ENCODE measurements at places on chromosomes 6 and 20.

DNA sequence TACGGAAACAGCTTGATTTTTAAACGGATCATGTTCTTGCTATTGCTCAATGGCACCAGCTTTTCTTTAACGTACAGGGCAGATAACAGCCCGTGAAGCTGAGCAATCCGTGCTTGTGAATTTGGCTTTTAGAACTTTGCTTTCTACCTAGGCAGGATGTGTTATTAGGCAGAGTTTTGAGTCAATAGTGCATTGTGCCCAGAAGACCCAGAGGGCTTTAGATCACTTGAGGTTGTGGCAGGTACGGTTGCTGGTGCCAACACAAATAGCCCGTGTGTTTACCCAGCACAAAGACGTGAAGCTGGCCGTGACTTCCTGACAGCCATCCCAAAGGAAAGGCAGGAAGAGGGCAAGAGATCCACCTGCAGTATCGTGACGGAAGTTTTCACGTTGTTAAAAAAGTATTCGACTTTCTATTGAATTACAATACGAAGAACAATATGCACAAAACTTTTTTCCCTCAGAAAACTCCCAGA lies 117.4 kb upstream of the FRMD1 start:
- DNase-seq = no peak

DNA sequence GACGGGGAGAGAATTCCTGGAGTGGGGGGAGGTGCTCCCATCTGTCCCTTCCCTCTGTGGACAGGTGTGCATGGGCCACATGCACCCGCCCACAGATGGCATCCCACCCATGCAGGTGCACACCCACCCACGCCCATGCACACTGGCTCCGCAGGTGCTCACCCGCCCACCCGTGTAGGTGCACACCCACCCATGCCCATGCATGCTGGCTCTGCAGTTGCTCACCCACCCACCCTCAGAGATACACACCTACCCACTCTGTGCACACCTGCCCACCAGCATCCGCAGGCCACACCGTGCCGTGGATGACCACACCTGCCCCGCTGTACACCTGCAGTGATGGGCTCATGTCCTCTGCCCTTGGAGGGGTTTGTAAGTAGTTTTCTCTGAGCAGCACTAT lies 132.0 kb downstream of the PHACTR3 start:
- DNase-seq = no peak

DNA sequence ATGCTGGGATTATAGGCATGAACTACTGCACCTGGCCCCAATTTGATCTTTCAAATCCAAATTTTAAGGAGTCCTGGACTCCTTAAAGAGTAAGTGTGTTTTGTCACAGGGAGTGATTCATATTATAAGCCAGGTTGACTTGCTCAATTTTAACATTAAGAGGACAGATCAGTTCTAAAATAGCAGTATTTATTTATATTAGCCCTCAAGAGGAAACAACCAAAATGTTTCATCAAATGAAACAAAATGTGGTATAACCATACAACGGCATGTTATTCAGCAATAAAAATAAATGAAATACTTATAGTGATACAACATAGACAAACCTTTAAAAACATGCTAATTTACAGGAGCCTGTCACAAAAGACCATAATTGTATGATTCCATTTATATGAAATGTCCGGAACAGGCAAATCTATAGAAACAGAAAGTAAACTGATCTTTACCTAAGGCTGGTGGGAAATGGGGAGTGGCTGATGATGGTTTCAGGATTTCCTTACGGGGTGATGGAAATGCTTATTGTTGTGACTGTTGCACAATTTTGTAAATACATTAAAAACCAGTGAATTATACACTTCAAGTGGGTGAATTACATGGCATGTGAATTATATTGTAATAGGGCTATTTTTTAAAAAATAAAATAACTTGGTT lies 637.4 kb downstream of the MMUT start:
- peak; percentile 45 for DNase-seq

DNA sequence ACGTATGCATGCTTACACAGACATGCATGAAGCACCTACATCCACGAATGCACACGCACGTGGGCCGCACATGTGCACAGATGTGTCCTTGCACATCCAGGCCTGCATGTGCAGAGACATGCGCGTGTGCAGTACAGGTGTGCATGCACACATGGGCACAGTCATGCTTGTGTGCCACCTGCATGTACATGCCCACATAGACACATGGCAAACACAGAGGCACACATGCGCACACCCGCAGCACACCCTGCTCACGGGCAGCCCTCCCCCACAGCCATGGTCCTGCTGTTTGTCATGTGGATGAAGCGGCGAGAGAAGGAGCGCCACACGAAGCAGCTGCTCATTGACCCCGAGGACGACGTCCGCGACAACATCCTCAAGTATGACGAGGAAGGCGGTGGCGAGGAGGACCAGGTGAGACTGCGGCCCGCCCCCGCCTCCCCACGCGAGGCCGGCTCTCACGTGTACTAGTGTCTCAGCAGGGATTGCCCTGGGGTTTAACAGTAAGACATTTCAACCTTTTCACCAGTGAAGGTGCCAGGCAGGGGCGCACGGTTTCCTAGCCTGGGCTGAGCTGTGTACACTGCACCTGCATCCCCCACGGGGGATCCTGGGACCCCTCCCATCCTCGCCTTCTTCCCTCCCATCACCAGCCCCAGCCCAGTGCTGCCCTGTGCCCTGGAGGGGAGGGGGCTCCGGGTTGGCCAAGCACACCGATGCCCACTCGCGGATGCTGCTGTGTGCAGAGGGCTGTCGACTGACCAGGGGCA lies 132.8 kb downstream of the TAF4 start:
- DNase-seq = no peak

DNA sequence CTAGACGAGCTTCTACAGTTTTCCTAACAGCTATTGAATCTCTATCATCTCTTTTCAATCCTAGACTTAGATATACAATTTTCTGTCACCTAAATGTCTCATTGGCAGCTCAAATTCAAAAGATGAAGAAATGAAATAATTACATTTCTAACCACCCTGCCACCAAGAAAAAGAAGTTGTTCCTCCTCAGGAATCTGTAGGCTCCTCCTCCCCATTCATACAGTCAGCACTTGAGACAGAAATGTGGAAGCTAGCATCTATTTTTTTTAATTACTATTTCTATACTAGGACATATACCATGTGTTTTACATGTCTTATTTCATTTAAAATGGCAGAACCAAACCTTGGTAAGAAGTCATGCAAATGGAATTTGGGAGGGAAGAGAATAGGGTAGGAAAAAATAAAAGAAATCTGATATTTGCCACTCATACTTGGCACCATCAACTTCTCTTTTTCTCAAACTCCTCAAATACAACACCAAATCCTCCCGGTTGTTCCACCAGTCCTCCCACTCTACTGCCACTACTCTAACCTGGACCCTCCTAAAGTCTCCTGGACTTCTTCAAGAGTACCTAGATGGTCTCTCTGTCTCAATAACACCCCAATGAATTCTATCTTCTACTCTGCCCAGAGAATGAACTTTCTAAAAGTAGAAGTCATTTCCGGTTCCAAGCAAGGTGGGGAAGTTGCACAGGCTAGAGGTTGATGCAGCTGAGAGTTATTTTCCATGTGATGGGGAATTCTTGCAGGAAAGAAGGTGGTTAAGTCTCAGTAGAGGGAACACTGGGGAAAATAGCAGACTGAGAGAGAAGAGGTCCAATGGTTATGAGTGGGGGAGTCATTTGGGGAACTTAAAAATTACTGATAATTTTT lies 54.1 kb downstream of the ATXN1 start:
- no peak for DNase-seq

DNA sequence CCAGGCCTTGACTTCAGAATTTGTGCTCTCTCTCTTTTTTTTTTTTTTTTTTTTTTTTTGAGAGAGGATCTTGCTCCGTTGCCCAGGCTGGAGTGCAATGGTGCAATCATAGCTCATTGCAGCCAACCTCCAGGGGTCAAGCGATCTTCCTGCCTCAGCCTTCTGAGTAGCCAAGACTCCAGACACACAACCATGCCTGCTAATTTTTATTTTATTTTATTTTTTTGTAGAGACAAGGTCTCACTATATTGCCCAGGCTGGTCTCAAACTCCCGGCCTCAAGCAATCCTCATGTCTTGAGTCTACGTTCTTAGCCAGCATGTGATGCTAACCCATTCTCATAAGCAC lies 19.4 kb downstream of the TGM2 start:
- no peak for DNase-seq

DNA sequence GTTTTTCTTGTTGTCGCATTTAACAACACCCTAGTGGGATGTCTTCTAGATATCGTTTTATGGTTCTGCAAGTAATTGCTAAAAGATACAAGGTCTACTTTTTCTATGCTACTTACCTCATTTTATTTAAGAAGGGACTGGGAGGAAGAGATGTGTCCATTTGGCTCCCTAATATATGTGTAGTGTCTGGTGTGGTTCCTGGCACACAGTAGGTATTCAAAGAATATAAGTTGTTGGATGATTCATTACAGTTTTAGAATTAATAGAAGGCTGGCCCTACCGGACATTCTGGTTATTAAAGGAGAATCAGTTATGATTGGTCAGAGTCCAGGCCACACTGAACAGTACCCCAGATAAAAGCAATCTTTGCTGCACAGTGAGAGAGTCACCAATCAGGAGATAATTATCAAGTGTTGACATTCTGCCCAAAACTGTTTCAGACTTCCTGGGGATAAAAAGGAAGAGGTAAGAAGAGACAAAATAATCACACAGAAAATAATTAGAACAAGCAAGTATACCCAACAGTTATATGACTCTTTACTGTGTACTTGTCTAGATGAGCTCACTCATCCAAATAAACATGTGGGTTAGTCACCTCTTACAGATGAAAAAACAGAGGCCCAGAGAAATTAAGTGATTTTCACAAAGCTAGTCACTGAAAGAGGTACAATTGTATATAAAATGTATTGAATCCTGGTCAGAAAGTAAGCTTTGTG lies 7.0 kb downstream of the TMEM244 start:
- DNase-seq = peak; percentile 33

- DNase-seq = no peak
Measured at GRCh38 chr20:32518593-32519380, 66.3 kb downstream of the NOL4L start.

DNA sequence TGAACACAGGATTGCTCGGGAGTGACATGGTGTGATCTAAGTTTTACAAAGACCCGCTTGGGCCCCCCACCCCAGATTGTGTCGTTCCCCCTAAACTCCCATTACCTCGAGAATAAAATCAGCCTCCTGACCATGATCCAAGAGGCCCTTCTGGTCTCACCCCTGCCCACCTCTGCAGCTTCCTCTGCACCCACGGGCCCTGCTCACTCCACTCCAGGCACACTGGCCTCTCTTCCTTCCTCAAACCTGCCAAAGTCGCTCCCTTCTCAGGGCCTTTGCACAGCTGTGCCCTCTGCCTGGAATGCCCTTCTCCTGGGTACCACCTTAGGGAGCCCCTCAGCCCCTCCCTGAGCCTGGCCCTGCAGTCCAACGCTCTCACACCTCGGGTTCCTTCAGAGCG lies 17.9 kb downstream of the TGM2 start:
- no peak for DNase-seq

DNA sequence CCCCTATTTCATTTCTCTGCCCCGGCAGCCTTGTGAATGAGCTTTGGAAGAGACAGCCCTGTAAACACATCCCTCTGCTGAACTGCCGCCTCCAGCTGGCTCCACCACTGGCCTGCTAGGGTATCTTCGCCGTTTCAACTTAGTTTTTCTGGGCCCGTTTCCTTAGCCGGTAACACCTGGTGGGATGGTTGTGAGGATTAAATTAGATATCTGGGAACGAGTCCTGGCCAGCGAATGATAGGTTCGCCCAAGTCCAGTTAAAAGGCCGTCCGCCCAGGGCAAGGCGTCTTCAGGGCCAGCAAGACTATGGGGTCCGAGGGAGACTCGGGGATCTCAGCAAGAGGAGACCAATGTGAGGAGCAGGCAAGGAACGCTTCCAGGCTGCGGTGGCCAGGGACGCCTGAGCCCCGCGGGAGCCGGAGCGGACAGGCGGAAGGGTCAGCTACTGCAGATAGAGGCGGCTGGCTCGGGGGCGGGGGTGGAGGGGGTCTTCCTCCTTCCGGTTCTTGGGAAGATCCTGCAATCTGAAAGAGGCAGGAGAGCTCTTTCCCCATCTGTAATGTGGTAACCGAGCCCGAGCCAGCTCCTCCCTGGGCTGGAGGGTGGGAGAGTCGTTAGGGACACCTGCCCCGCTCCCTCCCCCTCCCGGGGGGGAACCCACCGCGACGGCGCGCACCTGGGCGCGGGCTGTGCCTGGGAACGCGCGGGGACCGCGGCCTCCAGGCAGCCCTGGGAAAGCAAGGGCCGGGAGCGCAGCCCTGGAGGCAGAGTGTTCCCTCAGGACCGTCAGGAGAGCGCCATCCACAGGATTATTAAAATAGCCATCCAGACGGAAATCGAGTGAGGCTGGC lies 4.5 kb upstream of the PTCRA start:
- DNase-seq = no peak

DNA sequence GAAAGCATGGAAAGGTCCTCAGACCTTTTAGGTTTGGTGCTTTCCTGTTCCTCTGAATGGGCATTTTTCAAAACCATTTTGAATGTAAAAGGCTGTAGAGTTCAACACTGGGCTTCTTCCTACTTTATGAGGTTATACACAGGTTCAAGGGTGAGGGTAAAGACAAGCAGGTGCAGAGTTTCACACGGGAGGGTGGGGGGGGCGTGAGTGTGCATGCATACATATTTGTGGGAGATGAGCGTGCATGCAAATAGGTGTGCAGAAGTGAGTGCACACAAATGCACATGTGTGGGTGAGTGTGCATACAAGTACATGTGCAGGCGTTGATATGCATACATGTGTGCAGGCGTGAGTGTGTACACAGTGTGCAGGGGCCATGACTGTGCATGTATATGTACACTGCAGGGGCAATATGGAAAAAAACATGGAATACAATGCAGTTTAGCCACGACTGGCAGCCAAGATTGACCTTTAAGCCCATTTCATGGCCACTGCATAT lies 183.1 kb downstream of the GMPR start:
- DNase-seq = no peak

- DNase-seq = no peak
Measured at GRCh38 chr20:10563935-10564492, 109.8 kb downstream of the JAG1 start.

GRCh38 chr6:16472349-16473069 lies 234.1 kb downstream of the GMPR start:
- DNase-seq = peak; percentile 84

DNA sequence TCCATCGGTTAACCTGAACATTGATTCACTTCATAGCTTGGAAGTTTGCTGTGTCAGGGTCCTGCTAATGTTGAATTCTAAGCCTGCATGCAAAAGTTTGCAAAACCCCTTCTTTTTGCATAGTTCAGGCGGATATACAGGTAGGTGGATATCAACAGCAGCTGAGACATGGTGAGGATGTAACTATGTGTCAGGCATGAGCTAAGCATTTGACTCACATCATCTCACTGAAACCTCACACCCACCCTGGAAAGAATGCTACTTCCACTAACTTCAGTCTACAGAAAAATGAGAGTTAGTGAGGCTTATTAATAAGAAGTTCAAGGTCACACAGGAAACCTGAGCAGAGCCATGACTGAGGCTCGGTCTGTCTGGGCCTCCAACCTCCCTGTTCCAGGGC lies 276.9 kb downstream of the BMP7 start:
- DNase-seq = no peak

All from fibroblast of the aortic adventitia (primary cell).